ENCODE measurements at places on chromosomes 4 and X.

GRCh38 chr4:117311215-117311614 is 225.8 kb upstream of the TRAM1L1 start:
- DNase-seq: no peak

DNA sequence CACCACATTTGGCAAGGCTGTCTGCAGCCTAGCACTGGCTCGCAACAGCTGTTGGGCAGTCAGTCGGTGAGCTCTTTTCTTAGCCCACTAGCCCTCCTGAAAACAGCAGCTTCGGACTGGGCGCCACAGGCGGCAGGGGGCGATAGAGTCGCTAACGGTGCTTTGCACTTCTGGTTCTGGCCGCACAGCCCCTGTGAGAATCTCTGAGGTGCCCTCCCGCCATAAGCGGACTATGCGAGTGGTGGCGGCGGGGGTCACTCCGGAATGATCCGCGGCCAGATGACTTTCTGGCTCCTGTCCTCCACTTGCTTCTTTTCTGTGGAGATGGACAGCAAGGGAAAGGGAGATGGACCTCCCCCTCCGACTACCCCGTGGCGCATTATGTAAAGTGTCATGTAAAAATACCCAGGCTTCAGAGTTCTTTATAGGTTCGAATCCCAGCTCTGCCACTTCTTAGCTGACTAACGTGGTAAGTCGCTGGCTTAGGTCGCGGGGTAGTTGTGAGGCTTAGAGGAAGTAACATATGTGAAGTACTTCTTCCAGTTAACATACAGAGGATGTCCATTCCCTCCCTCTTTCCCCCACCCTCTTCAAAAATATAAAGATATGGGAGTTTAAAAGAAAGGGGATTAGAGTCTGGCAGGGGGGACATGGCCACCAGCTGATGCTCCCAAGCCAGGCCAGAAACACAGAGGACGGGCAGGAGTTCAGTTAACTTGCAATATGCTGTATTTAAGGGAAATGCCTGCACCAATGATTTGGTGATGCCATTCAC is 11.0 kb downstream of the ARHGAP36 start:
- DNase-seq: no peak

DNA sequence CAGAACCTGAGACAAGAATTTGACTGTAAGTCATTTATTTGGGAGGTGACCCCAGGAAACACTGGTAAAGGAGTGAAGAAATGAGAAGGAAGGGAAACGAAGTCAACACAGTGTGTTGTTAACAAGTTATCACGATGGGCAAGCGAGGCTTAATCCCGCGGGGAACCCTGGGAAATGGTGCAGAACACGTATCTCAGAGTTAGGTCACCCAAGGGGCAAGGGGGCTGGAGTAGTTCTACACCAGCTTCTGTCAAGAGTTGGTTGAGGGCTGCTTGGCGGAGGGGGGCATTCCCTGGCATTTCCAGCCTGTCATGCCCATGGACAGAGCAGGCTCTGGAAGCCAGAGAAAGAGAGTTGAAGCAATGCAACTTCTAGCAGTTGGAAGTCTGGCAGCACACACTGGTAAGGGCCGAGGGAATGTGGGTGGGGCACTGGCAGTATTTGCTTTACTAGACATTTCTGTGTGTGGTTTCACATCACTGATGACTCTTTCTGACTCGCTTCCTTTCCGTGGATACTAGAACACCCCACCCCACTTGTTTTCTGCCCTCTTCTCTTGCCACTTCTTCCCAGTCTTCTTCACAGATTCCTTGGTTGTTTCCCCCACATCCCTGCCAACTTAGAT is 52.2 kb upstream of the ADGRG2 start:
- DNase-seq: no peak

DNA sequence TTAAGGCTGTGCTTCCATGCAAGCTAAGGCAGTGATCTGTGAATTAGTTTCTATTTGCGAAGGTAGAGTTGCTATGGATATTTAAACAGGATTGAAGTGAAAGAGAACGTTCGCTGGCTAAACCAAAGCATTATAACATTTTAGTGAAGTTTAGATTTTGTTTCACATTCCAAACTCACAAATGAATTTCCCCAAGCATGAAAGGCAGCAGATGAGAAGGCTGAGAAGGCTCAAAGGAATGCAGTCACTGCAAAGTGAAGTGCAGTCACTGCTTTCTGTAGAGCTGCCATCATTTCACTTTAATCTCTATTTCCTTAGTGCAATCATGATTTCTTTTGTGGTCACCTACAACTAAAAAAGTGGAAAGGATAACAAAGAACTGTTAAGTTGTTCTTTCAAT is 334.7 kb upstream of the NR3C2 start:
- DNase-seq: no peak

- DNase-seq: no peak
Measured at GRCh38 chr4:76562161-76562560, 127.1 kb downstream of the SHROOM3 start.

- no peak for DNase-seq
Measured at GRCh38 chr4:70902577-70903290, 565 bp downstream of the MOB1B start.

DNA sequence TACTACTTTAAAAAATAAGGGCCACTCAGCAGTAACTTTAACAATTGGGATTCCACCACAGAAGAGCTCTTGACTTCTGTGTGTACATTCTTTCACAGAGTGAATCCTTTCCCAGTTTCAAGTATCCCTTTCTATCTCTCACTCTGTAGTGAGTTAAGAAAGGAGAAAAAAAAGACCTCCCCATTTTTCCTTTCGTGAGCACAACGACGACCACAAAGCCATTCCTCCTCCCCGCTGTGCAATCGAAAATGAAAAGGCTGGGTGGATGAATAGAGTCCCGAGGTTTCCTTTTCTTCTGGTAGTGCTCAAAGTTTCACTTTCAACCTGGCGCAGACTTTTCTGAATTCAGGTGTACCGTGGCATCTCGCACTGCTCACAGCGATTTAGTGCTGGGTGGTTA is 58.0 kb downstream of the TAB3 start:
- DNase-seq: no peak

GRCh38 chrX:68978255-68978654 is 149.4 kb downstream of the EFNB1 start:
- DNase-seq: no peak

- no peak for DNase-seq
Measured at GRCh38 chr4:125520258-125520990, 205.7 kb downstream of the FAT4 start.

All from COR-L47 (cell line).